CD4-positive, alpha-beta T cell treated with Interleukin-12 subunit alpha and Interleukin-12 subunit beta, for 1 hour (primary cell): ENCODE measurements at places on chromosomes 7 and 10.
A peak's percentile ranks its signal among the peaks of the same experiment; 100 is the strongest.

DNA sequence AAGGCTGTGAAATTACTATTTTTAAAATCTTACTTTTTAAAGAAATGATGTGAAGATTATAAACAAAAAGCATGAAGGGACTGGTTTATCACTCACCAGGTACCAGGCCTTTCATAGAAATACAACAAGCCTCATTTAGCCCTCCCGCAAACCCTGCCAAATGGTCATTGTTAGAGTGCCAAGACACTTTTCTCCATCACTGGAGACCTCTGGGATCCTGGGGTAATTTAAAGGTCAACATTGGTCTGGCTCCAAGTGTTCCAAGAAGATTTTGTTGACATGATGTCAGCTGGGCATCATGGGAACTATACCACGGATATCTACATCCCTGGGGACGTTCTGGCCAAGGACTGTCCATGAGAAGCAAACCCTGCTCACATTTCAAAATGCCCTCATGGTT, 138.0 kb upstream of the FRMD4A start:
- DNase-seq, result no peak

GRCh38 chr10:80579849-80580637, 42.3 kb downstream of the SH2D4B start:
- DNase-seq, result no peak

GRCh38 chr7:88664630-88665233, 94.8 kb upstream of the ZNF804B start:
- DNase-seq, result no peak

- DNase-seq, result no peak
Observed at GRCh38 chr10:83647526-83647925, 491.8 kb upstream of the GHITM start.

DNA sequence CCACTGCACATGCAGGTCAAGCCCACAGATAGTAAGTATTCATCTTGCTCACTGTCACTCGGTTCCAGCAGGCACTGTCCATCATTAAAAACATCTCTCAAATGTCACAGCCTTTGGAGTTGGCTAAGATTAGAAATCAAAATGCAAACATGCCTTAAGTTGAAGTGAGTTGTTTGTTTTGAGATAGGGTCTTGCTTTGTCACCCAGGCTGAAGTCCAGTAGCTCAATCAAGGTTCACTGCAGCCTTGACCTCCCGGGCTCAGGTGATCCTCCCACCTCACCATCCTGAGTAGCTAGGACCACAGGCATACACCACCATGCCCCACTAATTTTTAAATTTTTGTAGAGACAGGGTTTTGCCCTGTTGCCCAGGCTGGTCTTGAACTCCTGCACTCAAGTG, 98.1 kb downstream of the EBF3 start:
- DNase-seq, result no peak

GRCh38 chr10:776772-777171, 87.3 kb upstream of the DIP2C start:
- no peak for DNase-seq

GRCh38 chr10:48284002-48284546, 9.6 kb upstream of the FRMPD2 start:
- no peak for DNase-seq

DNA sequence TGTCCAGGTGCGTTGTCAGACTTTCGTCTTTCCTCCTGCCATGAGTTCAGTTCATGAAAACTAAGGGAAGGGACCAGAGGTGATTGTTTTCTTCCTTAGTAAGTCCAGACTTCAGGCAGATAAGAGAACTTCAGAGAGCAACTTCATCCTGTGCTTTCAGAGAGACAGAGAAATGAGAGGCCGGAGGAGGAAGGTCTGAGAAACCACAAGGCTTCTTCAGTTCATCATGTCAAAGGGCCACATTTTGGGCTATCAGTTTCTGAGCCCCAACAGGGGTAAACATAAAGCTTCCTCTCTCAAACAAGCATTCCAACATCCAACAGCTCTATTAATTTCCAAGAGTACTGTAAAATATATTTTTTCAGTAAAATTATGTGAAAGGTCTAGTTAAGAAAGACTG, 668.4 kb upstream of the NRP1 start:
- no peak for DNase-seq

DNA sequence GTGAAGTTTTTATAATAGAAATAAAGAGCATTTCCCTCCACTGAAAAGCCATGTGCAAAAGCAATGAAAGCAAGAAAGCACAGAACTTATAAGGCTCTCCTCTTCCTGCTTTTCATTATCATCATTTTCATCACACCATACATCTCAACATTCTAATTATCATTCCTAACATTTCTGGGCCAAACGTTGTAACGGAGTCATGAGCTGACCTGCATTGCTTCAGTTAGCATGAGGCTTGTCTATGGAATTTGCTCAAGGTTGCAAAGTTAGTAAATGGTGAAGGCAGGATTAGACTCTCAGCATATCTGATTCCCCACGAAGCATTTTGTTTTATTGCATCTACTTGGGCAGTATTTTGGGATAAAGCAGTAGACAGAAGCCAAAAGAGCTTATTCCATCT, 11.4 kb downstream of the SCIN start:
- no peak for DNase-seq

DNA sequence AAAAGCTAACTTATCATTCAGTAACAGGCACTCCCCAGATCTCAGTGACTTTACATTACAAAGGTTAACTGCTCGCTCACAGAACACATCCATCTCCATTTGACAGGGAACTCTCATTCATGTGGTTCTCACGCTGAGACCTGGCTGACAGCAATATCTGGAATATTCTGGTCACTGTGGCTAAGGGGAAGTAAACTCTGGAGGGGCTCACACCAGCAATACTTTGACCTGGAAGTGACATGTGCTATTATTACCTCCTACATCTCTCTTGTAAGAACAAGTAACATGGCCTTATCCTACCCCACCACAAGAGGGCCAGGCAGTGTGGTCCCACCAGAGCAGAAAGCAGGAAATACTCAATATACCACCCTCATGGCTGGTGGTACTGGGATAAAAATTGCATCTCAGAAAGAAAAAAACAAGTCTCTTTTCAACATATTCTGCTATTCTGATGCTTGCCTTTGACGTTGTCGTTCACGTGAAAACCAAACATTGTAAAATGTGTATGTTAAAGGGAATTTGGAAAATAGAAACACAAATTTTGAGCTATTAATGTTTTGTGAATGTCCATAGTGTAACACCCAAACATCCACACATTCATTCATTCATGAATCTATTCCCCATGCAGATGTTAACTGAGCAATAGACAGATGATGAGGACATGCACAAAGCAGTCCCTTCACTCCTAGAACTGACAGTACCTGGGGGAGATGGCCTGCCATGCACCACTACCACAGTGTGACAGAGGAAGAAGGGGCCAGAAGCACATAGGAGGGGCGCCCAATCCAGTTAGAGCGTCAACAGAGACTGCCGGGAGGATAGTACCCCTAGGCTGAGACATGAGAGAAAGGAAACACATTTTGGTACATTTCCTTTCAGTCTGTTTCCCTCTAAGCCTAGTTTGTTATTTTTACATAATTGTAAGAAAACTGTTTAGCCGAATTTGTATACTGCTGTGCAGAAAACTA, 166.0 kb upstream of the SP4 start:
- DNase-seq, result peak; percentile 54

DNA sequence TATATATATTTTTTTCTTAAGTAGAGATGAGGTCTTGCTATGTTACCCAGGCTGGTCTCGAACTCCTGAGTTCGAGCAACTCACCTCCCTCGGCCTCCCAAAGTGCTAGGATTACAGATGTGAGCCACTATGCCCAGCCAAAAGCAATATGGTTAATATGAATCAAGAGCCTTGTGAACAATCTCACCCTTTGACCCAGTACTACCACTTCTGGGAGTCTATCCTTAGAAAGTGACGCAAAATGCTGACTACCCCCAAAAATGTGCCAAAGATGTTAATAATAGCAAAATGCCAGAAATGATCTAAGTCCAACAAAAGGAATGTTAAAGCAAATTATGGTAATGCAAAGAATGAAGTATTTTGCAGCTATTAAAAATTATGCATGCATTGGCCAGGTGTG, 44.3 kb downstream of the HOXA1 start:
- DNase-seq, result no peak

- DNase-seq, result no peak
Observed at GRCh38 chr7:88200789-88201188, 19.0 kb downstream of the SRI start.

GRCh38 chr7:135501402-135501801, 8.5 kb downstream of the CNOT4 start:
- DNase-seq, result no peak

GRCh38 chr7:27575613-27576012, 87.1 kb downstream of the HIBADH start:
- DNase-seq, result no peak

DNA sequence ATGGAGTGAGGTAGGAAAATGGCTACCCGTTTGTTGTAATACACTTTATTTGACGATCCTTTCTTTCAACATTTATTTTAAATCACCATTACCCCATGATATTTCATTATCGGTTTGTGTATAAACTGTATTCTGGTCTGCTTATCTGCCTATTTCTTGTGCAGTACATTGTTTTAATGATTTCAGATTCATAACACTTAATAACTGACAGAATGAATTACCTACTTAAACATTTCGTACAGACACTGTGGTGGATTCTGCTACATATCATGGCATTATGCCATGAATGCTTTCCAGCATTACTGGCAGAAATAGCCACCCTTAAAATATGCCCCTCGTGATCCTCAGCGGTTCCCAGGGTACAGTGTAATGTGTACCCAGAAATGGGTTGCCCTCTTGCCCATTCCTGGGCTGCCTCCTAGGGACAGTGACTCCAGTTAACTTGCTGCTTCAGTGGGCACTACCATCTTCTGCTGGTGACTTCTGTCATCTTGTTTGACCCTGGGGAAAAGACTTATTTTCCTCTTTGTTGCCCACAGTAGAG, 74.5 kb downstream of the C1GALT1 start:
- no peak for DNase-seq

DNA sequence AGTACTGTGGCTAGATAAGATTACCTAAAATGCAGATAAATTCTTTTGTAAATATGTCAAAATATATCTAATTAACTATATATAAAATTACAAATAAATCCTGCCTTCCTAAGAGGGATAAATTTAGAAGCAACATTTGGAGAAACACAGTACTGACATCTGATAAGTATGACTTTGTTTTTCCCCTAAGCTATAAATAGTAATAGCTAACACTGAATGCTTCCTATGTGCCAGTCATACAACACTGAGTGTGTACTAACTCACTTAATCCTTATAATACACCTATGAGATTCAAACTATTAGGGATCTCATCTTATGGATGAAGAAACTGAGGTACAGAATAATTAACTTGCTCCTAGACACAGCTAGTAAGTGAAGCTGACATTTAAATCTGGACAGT, 733.4 kb downstream of the MAGI2 start:
- DNase-seq, result no peak

- no peak for DNase-seq
Observed at GRCh38 chr10:93938140-93938539, 44.4 kb downstream of the SLC35G1 start.

DNA sequence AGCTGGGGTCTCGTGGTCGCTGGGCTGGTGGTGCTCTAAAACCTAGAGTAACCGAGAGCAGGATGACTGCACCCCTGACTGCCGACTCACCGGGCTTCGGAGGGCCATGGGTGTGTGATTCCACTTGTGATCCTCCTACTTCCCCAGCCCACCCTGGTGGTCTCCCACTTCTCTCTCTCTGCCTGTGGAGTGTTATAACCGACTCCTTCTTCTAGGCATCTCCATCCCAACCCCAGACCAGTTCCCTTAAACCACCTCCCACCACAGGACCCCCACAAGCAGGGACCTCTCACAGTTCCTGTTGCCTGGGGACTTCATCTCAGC, 52.4 kb downstream of the IKZF1 start:
- DNase-seq, result no peak

DNA sequence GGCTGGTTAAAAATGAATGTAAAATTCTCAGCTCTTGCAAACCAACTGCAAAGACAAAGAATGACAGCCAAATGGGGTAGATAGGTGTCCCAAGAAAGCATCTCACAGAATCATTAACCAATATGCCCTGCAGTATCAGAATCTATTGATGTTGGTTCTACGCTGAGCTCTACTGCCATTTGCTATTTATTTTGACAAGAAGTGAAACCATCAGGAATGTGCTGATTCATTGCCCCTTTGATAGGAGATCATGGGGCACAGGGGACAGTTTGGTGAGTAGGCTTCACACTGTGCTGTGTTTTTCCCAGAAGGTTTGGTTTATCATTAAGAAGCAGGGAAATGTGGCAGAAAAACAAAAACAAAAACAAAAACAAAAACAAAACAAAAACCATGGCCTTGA, 19.4 kb upstream of the CDC14C start:
- DNase-seq, result no peak

DNA sequence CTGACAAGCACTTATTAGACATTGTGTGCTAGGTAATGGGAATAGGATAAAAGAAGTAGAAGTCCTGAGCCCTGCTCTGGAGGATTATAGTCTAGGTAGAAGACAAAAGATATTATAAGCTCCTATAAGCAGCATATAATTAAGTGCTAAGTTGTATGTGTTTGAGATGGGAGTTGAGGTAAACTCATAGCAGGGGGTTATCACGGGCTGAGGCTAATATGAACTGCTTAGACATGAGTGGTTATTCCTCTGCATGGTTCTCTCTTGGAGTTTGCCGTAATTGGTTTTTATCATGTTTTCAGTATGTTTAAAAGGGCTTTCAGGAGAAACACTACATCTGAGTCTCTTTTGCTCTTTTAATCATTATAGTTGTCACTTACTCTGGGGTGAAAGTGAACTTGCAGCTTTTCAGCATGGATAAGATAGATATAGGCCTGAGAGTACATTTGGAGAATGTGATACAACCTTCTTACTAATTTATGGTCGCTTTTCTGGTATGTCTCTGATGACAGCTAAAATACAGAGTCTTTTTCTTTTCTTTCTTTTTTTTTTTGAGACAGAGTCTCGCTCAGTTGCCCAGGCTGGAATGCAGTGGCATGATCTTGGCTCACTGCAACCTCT, 39.0 kb downstream of the SMNDC1 start:
- DNase-seq, result no peak

- no peak for DNase-seq
Observed at GRCh38 chr10:103739039-103739764, 116.2 kb downstream of the SH3PXD2A start.

DNA sequence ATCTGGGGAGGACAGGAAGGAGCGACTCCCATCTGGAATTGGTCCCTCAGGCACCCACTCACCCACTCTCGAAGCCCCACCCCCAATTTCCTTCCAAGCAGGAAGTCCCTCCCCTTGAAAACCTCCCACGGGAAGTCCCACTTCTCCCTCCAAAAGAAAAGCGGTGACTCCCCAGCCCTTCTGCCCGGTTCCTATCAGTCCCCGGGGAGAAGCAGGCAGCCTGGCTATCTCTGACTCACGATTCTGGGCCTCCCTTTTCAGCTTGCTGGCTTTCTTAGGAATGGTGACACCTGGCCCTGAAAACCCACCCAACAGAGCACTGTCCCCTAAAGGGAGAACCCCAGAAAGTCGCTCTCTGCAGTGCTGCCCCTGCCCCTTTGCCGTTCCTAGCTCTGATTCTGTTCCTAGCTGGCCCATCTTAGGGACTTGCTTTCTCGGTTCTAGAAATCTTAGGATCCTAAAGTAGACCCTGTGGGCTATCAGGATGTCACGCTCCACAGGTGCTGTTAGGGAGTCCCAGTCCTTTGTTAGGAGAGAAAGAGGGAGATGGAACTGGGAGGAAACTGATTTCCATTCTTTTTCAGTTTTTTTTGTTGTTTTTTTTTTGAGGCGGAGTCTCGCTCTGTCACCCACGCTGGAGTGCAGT, 6.0 kb downstream of the TSC22D4 start:
- DNase-seq, result peak; percentile 27
